ENCODE measurements at places on chromosomes 2 and 18.

DNA sequence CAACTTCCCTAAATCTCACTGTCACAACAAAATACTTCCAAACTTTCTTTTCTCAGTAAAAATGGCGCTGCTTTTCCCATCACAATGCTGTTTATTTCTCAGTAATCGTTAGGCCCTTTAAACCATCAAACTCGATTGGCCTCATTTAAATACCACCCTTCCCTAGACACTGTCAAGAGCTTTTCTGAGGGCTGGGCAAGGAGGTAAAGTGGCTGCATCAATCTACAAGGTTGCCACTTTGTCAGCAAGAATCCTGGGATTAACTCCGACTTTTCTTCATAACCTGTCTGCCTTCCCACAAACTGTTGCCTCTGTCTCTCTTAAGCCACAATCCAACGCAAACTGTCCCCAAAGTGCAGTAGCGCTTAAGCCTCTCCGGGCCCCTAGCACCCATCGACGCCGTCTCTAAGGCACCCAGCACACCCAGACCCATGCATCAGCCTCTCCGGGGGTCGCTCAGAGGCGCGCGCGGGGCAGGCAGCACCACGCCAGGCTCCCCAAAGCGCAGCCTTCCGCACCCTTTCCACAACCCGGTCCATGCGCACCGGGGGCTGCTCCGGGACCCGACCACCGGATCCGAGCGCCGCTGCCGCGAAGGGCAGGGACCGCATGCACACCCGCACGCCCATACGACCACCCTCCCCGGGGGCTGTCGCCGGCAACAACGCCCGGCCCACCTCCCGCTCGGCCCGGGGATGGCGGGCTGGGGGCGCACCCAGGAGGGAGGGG lies 683 bp downstream of the MBOAT2 start:
- DNase-seq = peak; percentile 49
- H3K4me3 ChIP-seq = peak overlapping the region; percentile 73
- H3K27ac ChIP-seq = no peak overlapping the region
- no peaks in the 10 kb centered on the region for H3K4me1 ChIP-seq
- no peaks in the 10 kb centered on the region for H3K36me3 ChIP-seq
- no peaks in the 10 kb centered on the region for H3K27me3 ChIP-seq

- H3K27me3 ChIP-seq = peaks cover 3% of the 10 kb centered on the region
- H3K4me1 ChIP-seq = peaks cover 35% of the 10 kb centered on the region
- peak overlapping the region; percentile 38 for H3K4me3 ChIP-seq
- no peaks in the 10 kb centered on the region for H3K36me3 ChIP-seq
- no peak overlapping the region for H3K27ac ChIP-seq
These were observed 2.8 kb downstream of the ONECUT2 start for GRCh38 chr18:57437766-57438671.

- H3K4me3 ChIP-seq = no peak overlapping the region
- H3K27ac ChIP-seq = no peak overlapping the region
- H3K4me1 ChIP-seq = no peaks in the 10 kb centered on the region
- H3K27me3 ChIP-seq = no peaks in the 10 kb centered on the region
These were observed 256.0 kb downstream of the DCDC2C start for GRCh38 chr2:3959372-3959771.

DNA sequence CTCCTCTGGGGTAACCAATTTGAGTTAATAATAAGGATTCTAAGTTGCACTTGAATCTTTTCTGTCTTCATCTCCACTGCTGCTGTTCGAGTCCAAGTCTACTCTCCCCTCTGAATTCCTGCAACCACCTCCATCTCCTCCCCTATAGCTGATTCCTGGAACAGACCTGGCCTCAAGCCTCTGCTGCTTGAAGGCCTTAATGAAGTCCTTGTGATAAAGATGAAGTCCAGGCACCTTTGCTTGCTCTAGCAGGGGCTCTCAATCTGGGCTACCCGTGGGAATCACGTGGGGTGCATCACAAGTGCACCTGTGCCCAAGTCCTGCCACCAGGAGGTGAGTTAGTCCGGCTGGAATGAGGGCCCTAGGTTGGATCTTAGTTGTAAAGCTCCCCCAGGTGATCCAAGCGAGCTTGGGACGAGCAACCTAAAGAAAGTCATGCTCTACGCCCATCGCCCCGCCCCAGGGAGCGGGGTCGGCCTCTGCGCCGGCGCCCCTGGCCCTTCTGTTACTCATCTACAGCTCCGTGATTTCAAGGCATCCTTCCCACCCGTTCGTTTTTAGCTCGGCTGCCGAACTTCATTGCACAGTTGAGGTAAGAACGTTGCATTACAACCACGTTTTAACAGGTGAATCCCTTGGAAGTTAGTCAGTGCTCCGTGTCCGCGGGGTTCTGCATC lies 905 bp upstream of the IAH1 start:
- peaks cover 25% of the 10 kb centered on the region for H3K4me1 ChIP-seq
- no peak for DNase-seq
- H3K27ac ChIP-seq = peak overlapping the region; percentile 87
- H3K4me3 ChIP-seq = peak overlapping the region; percentile 86
- no peaks in the 10 kb centered on the region for H3K27me3 ChIP-seq
- H3K36me3 ChIP-seq = no peaks in the 10 kb centered on the region

GRCh38 chr18:23635283-23636070 lies 27.2 kb downstream of the ANKRD29 start:
- H3K27me3 ChIP-seq = no peaks in the 10 kb centered on the region
- no peaks in the 10 kb centered on the region for H3K36me3 ChIP-seq
- DNase-seq = no peak
- H3K4me3 ChIP-seq = no peak overlapping the region
- no peaks in the 10 kb centered on the region for H3K4me1 ChIP-seq
- no peak overlapping the region for H3K27ac ChIP-seq

DNA sequence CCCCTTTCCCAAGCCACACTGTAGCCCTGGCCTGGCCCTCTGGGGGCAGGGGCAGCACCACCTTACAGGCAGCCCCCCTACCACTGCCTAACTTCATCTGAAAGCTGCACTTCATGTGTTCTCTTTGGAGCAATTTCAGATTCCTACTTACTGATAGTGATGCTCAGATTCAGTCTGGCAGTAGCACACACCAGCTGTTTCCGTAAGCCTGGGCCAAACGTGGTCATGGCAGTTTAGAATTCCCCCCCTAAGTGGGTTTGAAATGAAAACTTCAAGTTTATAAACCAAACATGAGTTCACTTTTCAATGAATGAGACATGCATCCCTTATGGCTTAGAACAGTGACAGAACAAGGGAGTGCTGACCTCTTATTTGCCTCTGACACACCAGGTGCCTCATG lies 29.4 kb downstream of the GDF7 start:
- H3K4me3 ChIP-seq = no peak overlapping the region
- H3K27me3 ChIP-seq = no peaks in the 10 kb centered on the region
- H3K36me3 ChIP-seq = no peaks in the 10 kb centered on the region

- peaks cover 2% of the 10 kb centered on the region for H3K27me3 ChIP-seq
- no peak overlapping the region for H3K4me3 ChIP-seq
- H3K27ac ChIP-seq = no peak overlapping the region
- DNase-seq = no peak
- H3K36me3 ChIP-seq = no peaks in the 10 kb centered on the region
These were observed 33.1 kb downstream of the ARL4C start for GRCh38 chr2:234463626-234464290.

GRCh38 chr2:99793022-99793421 lies 303.2 kb upstream of the REV1 start:
- H3K4me3 ChIP-seq = no peak overlapping the region
- DNase-seq = no peak
- H3K36me3 ChIP-seq = no peaks in the 10 kb centered on the region
- no peaks in the 10 kb centered on the region for H3K27me3 ChIP-seq
- H3K27ac ChIP-seq = no peak overlapping the region

DNA sequence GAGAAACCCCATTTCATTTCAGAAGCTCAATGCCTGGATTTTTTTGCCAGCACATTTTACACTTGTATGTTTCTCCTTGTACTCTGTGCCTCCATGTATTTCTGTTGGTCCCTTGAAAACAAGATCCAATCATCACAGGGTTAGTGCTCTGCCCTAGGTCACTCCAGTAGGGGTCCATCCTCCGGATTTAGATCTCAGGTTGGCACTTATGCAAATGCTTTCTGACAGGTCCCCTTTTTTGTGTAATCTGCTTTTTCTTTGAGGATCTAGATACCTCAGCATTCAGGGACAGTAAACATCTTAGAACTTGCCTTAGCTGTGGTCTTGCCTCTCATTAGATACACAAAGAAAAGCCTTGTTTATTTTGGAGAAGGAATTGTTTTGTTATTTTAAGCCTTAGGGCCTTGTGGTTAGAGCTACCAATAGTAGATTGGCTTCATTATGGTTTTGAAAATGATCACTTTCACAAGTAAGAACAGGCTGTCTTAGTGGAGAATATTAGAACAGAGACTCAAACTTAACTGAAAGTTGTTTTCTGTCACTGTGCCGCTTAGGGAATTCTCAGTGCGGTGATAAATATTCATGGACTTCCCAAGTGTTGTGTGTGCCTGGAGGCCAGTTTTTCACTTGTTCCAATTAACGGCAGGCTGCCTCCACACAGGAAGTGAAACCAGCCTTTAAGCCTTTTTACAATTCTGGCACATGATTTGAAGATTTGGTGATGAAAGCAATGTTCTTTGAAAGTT lies 7.8 kb downstream of the MERTK start:
- DNase-seq = no peak
- H3K4me3 ChIP-seq = no peak overlapping the region
- peaks cover 7% of the 10 kb centered on the region for H3K4me1 ChIP-seq
- no peaks in the 10 kb centered on the region for H3K36me3 ChIP-seq
- H3K27ac ChIP-seq = no peak overlapping the region

GRCh38 chr2:142877216-142877838 lies at the start of gene KYNU:
Gene KYNU, plus strand, starts transcription at chr2:142877664. Its CDS starts 7,704 bp downstream, at chr2:142885368.
- H3K27ac ChIP-seq = no peak within 1 kb of the TSS
- peak within 1 kb of the TSS; percentile 19 for H3K4me3 ChIP-seq
- no peaks in the 10 kb centered on the region for H3K36me3 ChIP-seq
- H3K4me1 ChIP-seq = no peaks in the 10 kb centered on the region
- no peak for DNase-seq

DNA sequence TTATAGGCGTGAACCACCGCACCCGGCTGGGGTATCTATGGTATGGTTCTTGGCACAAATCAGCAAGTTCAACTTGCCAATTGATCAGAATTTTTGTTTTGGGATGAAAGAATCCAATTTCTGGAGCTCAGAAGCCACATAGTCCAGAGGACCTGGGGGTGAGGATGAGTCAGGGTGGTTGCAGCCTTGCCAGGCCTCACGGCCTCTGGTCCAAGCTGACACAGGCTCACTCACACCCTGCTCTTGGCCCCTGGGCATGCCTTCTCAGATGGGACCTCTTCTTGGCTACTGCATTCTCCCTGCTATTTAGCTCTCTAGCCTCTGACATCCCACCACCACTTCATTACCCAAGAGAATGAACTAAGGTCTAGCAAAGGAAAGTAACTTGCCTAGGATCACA lies 16.3 kb downstream of the CAPG start:
- no peak overlapping the region for H3K4me3 ChIP-seq
- peak overlapping the region; percentile 30 for H3K27ac ChIP-seq
- no peaks in the 10 kb centered on the region for H3K36me3 ChIP-seq
- H3K4me1 ChIP-seq = peaks cover 11% of the 10 kb centered on the region

GRCh38 chr2:1366546-1367134 lies 46.6 kb upstream of the TPO start:
- H3K27ac ChIP-seq = no peak overlapping the region
- peak; percentile 63 for DNase-seq

- H3K27ac ChIP-seq = no peak overlapping the region
- no peak for DNase-seq
- no peaks in the 10 kb centered on the region for H3K4me1 ChIP-seq
- H3K4me3 ChIP-seq = no peak overlapping the region
These were observed 10.3 kb upstream of the ALS2 start for GRCh38 chr2:201790989-201791388.

DNA sequence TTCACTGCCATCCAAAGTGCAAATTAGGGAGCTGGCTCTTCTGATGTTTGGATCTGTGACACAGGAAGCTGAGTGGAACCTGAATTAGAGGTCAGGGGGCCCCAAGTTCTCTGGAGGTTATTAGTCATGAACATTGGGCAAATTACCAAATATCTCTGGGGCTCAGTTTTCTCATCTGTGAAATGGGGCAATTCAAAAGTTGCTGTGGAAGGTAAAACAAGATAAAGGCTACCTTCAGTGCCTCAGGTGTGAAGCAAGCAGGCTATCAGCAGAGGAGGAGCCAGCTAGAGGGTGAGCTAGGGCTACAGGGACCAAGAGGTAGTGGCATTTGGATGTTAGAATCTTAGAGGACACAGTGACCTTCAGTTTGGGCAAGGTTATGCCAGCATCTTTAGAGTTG lies 89.4 kb upstream of the FAM136A start:
- H3K4me3 ChIP-seq = no peak overlapping the region
- no peaks in the 10 kb centered on the region for H3K36me3 ChIP-seq
- H3K27me3 ChIP-seq = no peaks in the 10 kb centered on the region

GRCh38 chr2:242057379-242058040 lies 188.0 kb downstream of the RTP5 start:
- H3K27me3 ChIP-seq = no peaks in the 10 kb centered on the region
- no peak overlapping the region for H3K27ac ChIP-seq
- H3K4me3 ChIP-seq = no peak overlapping the region
- DNase-seq = no peak
- no peaks in the 10 kb centered on the region for H3K4me1 ChIP-seq

- no peaks in the 10 kb centered on the region for H3K4me1 ChIP-seq
- DNase-seq = no peak
- no peaks in the 10 kb centered on the region for H3K27me3 ChIP-seq
- peaks cover 48% of the 10 kb centered on the region for H3K36me3 ChIP-seq
These were observed 60.3 kb upstream of the PEX13 start for GRCh38 chr2:60957224-60957623.

- no peaks in the 10 kb centered on the region for H3K27me3 ChIP-seq
- no peaks in the 10 kb centered on the region for H3K36me3 ChIP-seq
- no peak overlapping the region for H3K27ac ChIP-seq
- peaks cover 38% of the 10 kb centered on the region for H3K4me1 ChIP-seq
- H3K4me3 ChIP-seq = no peak overlapping the region
These were observed 25.6 kb downstream of the RNF144A start for GRCh38 chr2:6942848-6943247.

DNA sequence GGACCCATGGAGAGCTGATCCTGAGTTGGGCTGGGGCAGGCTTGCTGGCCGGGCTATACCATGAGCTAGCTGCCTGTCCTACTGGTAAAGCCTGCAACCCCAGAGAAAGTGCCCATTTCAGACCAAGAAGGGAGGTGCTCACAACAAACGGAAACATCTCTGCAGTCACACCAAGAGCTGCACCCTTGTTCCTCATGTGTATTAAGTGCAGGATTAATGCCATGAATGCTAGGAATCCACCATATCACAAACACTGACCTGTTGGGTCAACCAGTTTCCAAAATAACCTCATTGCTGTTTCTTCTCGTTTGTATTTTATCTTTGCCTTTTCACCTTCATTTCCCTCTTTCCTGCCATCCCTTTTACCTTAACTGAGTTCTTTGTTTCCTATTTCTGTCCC lies 69.9 kb downstream of the AFF3 start:
- no peak overlapping the region for H3K4me3 ChIP-seq
- H3K27me3 ChIP-seq = peaks cover 3% of the 10 kb centered on the region
- DNase-seq = no peak
- H3K27ac ChIP-seq = no peak overlapping the region

GRCh38 chr18:3305933-3306332 lies 44.0 kb downstream of the MYL12B start:
- no peak for DNase-seq
- no peak overlapping the region for H3K27ac ChIP-seq
- no peaks in the 10 kb centered on the region for H3K4me1 ChIP-seq
- H3K27me3 ChIP-seq = peaks cover 4% of the 10 kb centered on the region
- H3K4me3 ChIP-seq = no peak overlapping the region

GRCh38 chr2:186561467-186562208 lies 28.2 kb upstream of the ITGAV start:
- H3K27me3 ChIP-seq = no peaks in the 10 kb centered on the region
- no peak overlapping the region for H3K4me3 ChIP-seq
- no peak for DNase-seq
- no peaks in the 10 kb centered on the region for H3K4me1 ChIP-seq
